ENCODE measurements at places on chromosomes 16 and 17.
A peak's percentile ranks its signal among the peaks of the same experiment; 100 is the strongest.

DNA sequence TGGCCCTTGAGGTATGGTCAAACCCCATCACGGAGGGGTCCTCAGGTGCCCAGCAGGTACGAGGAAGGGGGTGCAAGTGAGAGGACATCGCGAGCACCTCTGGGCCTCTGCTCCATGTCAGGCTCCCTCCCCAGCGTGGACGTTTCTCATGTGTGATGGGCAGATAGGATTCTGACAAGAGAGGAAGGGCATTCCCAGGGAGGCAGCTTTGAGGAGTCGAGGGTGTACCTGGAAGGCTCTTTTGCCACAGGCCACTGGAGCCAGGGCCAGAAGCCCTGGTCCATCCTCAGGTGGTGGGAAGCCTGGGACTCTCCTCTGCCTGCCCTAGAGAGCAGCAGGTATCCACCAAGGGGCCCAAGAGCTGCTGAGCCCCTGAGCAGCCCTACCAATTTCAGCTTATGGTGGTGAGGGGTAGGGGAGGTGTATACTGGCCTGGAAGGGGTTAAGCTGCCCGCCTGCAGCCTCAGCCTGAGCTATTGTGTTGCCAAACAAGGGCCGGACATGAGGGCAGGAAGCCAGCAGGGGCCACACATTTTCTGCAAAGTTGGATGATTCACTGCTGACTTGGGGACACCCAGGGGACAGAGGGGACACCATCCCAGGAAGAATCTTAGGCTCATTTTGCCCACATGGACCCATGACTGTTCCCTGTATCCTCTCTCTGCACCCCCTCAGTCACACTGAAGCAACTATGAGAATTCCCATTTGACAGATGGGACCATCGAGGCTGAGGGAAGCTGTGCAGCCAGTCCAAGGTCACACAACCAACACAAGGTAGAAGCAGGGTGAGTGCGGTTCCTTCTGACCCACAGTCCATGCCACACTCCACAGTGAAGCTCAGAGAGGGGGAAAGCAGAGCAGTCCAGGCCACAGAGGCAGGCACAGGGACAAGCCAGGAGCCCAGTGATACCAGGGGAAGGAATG is 1.7 kb downstream of the CDH5 start:
- DNase-seq, result no peak

GRCh38 chr17:15648386-15648785 is 28.9 kb upstream of the FBXW10B start:
- no peak for DNase-seq

GRCh38 chr16:4801962-4802658 is at the start of gene ROGDI:
Gene ROGDI, minus strand, starts transcription at chr16:4802633. Its CDS starts 62 bp downstream, at chr16:4802571.
- peak; percentile 69 for DNase-seq

DNA sequence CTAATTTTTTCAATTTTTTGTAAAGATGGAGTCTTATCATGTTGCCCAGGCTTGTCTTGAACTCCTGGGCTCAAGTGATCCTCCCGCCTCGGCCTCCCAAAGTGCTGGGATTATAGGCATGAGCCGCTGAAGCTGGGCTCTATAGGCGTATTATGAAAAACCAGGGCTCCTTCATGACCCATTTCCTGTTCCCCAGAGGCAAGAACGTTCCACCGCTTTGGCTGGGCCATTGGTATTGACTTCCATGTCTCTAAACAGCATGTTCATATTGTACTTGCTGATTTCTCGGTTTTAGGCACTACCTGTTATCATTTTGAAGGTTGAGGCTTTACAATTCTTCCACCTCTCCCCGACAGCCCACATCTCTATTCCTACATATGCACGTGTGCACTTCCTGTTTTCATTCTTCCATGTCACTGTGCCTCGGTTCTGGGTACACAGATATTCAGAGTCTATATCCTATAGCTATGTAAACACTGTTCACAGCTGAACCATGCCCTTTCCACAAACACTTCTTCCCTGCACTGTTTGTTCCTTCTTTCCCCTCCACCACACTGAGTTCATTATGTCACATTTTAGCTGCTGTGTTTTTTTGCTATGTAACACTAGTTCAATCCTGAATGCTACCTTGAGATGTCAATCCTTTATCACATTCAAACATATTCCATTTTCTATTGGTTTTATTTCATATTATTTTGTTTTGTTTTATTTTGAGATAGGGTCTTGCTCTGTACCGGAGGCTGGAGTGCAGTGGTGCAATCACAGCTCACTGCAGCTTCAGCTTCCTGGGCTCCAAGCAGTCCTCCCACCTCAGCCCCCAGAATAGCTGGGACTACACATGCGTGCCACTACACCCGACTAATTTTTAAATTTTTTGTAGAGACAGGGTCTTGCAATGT is 16.8 kb upstream of the MAPK3 start:
- DNase-seq, result no peak

DNA sequence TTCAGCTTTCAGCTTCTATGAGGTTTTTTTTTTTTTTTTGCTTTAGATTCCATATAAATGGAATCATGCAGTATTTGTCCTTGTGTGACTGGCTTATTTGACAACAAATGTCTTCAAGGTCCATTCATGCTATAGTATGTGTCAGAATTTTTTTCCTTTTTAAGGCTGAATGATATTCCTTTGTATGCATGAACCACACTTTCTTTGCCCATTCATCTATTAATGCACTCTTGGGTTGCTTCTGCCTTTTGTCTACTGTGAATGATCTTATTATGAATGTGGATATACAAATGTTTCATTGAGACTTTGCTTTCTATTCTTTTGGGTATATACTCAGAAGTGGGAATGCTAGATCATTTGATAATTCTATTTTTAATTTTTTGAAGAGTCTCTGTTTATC is 27.0 kb upstream of the LRRC75A start:
- DNase-seq, result no peak

DNA sequence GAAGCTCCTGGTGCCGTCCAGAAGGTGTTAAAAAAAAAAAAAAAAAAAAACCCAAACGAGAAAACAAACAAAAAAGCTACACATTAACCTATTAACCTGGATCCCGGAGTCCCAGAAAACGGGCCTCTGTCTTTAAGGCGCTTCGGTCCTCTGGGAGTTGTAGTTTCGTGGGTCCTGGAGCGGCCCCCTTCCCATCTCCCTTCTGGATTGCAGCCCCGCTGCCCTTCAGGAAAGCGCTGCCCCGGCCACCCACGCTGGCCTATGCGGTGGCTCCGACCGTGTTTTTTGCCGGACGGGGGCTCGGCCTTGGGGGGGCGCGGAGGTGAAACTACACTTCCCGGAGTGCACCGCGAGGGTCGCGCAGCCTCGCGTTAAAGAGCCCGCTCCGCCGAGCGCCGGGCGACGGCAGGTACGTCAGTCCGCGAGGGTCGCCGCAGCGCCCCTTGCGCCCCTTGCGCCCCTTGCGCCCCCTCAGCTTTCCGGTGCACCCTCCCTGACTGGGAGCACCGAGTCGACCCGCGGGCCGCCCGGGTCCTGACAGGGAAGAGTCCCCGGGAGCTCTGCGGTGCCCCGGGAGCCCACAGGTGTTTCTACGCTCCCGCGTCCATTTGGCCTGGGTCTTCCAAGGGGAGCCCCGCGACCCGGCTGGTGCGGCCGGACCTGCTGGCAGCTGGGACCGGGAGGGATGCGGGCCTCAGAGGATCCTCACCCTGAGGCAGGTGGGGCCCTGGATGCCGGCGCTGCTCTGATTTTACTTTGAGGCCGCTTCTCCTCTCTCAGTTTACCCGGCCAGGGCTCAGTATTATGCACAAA is at the start of gene FCSK:
Gene FCSK (plus strand): TSS at position 374 of the 813 bp plus-strand sequence. CDS start 8,596 bp downstream, outside the sequence.
- DNase-seq, result peak; percentile 48

DNA sequence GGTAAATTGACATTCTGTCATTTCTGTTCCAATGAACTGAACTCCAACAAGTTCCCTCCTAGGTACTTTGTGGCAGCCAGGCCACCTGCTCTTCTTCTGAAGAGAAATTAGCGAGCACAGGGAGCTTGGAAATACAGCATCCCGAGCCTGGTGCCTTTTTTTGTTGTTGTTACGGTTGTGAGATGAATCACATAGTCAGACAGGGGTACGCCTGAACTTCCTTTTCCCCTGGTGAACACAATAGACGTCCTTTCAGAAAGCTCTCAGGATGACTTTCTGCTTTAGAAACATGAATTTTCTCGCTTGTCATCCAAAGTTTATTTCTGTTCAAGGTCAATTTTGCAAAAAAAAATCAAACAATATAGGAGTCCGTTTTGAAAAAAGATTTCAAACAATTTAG is 53.9 kb upstream of the XYLT1 start:
- DNase-seq, result no peak

DNA sequence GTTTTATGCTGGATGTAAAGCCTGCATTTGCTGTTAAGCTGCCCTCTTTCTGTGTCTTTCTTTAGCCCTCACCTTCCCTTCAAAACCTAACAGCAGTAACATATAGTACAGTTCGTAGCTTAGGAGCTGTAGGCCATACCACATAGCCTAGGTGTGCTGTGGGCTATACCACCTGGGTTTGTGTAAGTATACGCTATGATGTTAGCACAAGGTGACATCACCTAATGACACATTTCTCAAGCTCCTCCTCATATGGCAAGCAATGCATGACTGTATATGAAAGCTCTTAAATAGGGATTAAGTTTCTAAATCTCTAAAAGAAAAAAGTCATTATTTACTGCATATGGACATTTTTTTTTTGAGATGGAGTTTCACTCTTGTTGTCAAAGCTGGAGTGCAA is 57.8 kb upstream of the TMEM97 start:
- no peak for DNase-seq

DNA sequence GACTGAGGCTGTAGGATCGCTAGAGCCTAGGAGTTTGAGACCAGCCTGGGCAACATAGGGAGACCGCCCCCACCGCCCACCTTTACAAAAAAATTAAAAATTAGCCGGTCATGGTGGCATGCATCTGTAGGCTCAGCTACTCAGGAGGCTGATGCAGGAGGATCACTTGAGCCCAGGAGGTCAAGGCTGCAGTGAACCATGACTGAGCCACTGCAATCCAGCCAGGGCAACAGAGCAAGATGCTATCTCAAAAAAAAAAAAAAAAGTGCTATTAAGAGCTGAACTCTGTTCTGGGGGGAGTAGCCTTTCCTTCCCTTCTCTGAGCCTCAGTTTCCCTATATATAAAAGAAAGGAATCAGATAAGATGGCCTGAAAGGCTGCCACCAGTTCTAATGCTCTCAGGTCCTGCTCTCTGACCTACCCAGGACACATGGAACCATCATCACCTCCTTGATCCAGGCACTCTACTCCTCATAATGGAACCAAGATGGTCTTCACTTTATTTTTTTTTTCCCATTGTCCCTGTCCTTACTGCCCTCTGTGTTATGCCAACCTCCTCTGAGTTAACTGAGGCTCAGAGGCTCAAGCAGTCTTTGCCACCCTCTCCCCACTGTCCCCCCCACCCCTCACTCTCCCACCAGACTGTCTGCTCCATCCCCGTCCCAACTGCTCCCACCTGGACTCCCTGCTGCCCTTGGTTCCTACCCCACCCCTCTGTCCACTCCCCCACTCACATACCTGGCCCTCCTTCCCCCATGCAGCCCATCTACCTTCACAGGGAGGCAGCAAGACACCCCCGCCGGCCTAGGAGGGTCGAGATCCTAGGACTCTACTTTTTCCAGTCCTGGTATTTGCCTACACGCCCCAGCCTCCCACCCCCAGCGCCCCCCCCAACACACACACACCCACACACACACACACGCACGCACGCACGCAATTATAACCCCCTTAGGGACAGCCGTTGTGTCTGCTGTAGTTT is 23.8 kb upstream of the EIF1 start:
- DNase-seq, result no peak

GRCh38 chr16:51034481-51035109 is 116.5 kb downstream of the SALL1 start:
- no peak for DNase-seq

DNA sequence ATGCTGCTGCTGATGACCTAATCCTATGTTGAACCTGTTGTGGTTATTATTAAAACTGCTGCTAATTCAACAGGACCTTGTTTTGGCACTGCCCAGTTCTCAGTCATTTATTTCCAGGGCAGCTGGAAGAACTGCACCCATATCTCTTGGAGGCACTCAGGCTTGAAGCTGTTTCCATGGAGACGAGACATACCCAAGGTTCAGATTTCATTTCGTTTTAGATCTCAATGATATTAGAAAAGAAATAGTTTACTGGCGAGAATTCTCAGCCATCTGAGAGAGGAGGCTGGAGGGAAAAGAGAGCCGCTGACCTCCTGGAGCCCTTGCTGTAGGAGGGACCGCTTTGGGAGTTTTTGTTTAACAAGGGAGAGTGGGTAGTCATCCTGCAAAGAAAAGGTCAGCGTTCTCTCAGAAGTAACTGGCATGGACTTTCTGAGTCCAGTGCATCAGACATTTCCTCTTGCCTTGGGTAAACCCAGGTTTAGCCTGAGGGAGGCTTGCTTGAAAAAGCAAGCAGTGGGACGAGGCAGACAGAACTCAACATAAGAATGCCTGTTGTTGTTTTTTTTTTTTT is 75.4 kb downstream of the YPEL2 start:
- no peak for DNase-seq

DNA sequence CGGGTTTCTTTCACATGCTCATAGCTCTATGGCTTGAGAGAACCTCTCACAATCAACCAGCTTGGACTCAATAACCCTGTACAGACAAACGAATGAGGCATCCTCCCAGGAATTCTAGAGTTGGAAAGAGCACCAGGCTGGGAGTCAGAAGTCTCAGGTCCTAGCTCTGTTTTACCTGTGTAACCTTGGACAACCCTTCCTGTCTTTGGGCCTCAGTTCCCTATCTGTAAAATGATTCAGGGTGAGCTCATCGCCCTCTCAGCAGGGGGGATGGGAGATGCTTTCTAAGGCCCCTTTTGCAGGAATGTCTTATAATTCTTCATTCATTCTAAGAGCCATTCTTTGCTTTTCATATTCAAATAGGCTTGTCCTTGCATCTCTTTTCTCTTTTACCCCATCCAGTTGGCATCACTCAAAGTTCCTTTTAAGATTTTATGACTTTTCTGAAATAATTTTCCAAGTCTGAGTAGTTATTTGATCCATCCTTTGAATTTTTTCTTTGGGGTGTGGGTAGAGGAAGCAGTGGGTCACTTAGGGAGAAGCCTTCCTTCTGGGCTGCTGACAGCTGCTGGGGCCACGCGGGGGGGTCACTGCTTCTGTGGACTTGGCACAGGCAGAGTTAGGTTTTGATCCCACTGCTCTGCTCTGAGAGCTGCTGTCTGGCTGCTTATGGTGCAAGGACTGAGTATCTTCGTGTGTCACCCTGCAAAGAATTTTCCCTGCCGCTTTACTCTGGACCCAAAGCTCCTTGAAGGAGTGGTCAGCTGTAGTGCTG is 102.7 kb downstream of the UTP18 start:
- DNase-seq, result no peak

DNA sequence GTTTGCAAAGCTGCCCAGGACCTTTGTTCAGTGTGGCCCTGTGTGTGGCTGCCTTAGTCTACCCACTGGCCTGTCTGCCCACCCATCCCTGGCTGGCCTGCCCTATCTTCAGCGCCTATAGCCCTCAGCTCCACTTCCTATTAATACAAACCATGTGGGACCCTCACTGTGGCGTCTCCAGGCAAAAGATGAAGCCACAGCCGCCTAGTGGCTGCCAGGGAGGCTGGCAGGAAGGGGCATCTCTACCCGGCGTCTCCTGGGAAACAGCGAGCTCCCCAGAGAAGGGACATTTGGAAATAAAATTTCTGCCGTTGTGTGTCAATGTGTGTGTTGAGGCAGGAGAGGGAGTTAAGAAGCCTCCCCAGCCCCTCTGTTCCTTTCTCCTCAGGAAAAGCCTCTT is 31.5 kb downstream of the NEUROD2 start:
- DNase-seq, result no peak

- DNase-seq, result no peak
Measured at GRCh38 chr17:3866276-3866675, 20.2 kb upstream of the NCBP3 start.

- no peak for DNase-seq
Measured at GRCh38 chr16:11165894-11166665, 89.9 kb downstream of the SOCS1 start.

GRCh38 chr16:49527611-49528010 is 154.0 kb downstream of the C16orf78 start:
- DNase-seq, result no peak

- DNase-seq, result peak; percentile 27
Measured at GRCh38 chr17:78315355-78316114, 44.3 kb downstream of the SOCS3 start.
